ENCODE measurements at places on chromosomes 3 and 15.

DNA sequence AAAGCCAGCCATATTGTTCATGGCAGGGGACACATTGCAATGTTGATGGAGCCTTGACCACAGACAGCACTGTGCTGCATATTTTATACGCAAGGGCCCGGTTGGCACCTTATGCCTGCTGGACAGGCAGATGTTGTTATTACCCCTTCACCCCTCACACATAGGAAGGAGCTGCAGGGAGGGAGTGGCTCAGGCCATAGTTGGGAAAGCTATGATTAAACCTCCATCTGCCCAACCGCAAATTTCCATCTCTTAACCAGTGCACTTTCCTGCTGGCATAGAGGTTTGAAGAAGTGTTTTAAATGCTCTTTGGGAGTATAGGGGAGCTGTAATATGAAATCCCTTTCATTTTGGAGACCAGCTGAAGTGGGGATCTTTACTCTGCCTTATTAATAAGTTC is 224.7 kb downstream of the CACNA2D3 start:
- DNase-seq = no peak

GRCh38 chr15:76345880-76346668 is 9.5 kb downstream of the ISL2 start:
- DNase-seq = no peak

DNA sequence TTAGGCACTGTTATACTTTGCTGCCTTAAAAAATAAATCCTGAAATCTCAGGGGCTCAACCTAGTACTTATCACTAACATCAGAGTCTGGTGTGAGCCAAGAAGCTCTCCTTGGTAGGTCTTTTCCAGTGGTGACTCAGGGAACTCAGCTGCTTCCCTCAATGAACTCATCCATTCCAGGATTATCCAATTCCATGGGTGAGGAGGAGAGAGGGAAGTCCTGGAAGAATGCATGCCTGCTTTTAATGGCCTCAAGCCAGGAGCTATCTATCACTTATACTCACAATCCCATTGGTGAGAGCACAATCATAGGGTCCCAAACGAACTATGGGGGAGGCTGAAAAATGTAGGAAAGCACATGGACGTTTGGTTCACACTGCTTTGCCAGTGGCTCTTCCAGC is 113.6 kb downstream of the POLR2M start:
- DNase-seq = no peak

DNA sequence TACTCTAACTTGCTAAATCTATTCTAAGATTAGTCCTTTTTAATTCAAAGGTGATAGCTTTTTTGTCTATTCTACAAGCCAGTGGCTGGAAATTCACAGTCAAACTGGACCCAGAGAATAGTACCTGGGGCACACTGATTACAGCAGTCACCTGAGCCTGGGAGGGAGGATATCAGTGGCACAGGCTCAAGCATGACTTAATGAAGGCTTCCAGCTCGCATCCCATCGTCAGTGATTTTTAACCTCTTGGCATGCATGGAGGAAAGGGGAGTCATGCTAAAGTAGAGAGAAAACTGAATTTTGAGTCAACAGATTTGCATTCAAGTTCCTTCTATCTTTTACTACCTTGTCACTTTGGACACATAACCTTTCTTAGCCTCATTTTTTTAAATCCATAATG is 24.8 kb downstream of the GOLIM4 start:
- DNase-seq = no peak

DNA sequence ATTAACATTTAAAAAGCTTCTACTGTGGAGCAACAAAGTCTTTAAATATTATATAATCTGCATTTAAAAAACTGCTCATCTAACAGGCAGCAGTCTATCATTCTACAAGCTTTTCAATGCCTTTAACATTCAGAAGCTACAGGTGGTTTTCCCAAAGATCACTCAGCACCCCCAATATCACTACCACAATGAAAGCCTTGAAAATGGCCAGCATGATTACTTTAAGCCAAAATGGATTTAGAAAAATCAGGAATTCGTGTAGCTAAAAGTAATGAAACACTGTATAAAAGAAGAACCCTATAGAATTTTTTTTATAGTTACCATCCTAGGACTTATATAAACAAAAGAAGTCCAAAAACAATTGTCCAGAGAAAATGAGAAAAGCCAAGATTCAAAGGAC is 400.4 kb downstream of the TIGIT start:
- DNase-seq = no peak

DNA sequence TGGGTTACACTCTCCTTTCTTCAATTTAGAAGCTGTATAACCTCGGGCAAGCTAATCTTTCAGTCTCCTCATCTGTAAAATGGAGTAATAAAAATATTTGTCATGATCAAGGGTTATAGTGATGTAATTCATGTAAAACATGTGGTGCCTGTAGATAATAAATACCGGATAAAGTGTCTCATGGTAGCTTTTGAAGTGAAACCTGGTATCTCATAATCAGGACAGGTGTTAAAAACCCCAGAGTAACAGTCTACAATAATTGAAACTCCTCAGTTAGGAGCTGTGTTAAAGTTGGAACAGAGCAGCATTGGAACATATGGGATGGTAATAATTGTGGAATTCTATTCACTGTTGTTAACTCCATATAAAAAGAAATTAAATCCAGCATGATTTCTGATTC is 884 bp upstream of the KNL1 start:
- no peak for DNase-seq

DNA sequence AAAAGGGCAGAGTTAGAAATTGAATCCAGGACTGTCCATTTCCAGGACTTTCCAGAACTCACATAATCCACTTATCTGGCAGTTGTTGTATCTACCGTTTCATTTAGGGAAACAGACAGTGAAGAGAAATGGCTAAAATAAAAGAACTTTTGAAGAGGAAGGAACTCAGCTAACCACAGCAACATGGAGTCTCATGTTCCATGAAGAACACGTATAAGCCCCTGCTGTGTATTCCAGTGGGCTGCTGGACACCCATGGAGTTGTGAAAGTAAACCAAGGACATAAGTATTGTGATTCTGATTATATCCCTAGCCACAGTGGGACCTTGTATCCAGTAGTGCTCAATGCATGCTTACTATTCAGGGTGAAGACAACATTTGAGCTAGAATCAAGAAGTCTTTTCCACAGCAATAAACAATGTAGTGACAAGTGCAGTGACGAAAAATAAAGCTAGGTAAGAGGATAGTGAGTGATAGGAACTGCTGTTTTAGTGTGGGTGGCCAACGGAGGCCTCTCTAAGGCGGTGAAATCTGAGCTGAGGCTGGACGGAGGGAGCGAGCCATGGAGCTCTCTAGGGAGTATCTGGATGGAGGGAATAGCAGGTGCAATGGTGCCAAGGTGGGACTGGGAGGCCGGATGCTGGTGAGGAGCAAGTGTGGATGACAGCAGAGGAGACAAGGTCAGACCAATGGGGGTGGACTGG is 26.8 kb upstream of the TRH start:
- DNase-seq = no peak

- no peak for DNase-seq
These were observed 150.5 kb upstream of the LPP start for GRCh38 chr3:188003188-188004171.

DNA sequence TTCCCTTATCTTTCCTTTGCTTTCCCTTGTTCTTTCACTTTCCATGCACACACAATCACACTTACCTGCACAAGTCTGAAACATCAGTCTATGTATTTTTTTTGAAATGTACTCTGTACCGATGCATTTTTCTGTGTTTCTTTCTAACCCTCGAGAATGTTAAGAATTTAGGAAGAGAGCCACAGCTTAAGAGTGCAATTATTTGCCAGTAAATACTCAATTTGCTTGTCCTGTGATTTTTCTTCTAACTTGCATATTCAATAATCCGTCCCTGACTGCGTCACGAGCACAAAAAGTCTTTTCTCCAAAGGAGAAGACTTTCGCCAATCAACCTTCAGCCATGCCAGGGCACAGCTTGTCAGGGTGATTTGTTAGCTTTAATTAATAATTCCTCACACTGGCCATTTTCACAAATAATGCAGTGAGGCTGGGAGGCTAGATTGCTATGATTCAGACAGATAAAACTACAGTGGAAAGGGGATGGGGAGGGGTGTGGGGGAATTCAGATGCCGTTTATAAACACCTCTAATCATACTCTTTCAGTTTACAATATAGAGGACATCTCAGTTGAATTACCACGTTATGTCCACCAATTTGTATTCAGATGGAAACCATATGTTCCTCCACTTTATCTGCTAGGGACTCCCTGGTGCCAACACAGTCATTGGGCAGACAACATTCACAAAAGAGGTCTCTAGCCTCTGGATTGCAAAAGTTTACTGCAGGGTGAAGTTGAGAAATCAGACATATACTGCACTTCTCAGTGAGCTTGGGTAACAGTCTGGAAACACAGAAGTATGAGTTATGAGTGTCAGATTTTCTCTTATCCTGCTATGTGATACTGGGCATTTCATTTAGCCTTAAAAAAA is 388.0 kb downstream of the ZBTB20 start:
- no peak for DNase-seq

DNA sequence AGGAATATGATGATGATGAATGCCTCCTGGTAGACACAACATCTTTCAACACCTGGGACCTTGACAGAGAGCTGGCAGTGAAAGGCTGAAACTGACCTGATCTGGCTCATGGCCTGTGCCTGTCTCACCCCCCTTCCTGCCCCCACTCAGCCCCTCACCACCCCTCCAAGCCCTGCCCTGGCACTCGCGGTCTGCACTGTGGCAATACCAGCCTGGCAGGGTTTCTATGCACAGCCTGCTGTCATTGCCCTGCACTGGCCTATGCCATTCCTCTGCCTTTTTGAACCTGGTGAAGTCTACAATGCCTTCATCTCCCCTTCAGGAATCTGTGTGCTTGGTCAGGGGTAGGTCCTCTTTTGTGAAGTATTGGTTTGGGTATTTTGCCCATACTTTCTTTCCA is 56.5 kb downstream of the ACAD9 start:
- DNase-seq = no peak

GRCh38 chr3:49636883-49637609 is 37.1 kb upstream of the APEH start:
- DNase-seq = no peak

DNA sequence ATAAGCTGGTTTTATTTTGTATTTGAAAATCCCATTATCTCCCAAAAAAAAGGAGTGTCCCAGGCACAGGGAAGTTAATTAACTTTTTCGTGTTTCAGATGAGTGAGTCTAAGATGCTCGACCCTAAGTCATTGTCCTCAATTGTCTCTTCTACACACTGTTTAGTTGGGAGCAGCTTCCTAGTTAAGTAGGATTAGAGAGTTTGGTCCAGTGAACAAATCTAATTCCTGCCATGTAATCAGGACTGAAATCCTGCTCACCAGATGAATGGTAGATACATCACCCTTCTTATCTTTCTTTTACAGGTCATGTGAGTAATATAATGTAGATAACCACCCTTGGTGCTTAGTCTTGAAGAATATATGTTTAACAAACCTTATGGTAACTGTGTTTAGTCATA is 228.9 kb upstream of the MANF start:
- no peak for DNase-seq

GRCh38 chr3:83524901-83525300 is 1433.9 kb upstream of the CADM2 start:
- DNase-seq = no peak

DNA sequence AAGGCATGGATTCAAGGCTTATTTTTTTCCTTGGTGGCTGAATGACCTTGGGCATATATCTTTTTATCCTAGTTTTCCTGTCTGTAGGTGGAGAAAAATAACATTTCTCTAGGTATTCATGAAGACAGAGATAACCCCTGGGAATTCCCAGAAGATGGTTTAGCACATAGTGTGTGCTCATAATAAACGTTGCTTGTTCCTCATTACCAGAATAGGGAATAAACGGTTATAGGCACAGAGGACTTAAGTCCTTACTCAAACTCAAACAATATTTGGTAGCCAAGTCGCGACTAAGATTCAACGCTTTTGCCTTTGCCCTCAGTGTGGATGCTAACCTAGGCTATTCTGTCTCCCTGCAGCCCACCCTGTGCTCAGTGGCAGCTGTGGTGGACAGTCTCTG is 51.6 kb upstream of the MITF start:
- no peak for DNase-seq
